ENCODE measurements at places on chromosomes 6 and 20. TPM values are rescaled to one million over a fixed set of nuclear protein-coding genes. Genes with fewer than 3 reads are reported as not detected.

SEL1L2 gene
- total RNA-seq: not detected

STMND1 gene
- not detected for total RNA-seq

KCNB1 gene
- total RNA-seq: under 0.01 TPM

BIRC7 gene
- not detected for total RNA-seq

MCCD1 gene
- total RNA-seq: not detected

DHX16 gene
- 34.8 TPM for total RNA-seq

MAFB gene
- 7.7 TPM for total RNA-seq

SLC2A10 gene
- total RNA-seq: 42.1 TPM

Data from fibroblast of lung (primary cell).